GM13977 (cell line): ENCODE measurements at places on chromosomes 2 and 18.

DNA sequence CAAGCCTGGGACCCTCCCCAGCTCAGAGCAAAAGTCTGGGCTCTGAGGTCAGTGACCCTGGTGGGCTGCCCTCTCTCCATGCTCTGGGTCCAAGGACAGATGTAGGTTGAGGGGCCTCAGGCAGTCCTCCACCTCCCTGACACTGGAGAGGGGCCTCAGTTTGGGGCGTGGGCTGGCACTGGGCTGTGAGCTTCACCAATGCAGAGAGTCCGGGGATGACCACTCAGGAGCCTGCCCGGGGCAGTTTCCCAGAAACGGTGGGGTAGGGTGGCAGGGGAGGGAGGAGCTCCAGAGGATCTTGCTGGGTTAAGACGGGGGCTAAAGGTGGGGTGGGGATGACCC, 40.5 kb upstream of the SMAD7 start:
- DNase-seq = no peak

GRCh38 chr2:165872101-165872791, 78.2 kb upstream of the GALNT3 start:
- no peak for DNase-seq

DNA sequence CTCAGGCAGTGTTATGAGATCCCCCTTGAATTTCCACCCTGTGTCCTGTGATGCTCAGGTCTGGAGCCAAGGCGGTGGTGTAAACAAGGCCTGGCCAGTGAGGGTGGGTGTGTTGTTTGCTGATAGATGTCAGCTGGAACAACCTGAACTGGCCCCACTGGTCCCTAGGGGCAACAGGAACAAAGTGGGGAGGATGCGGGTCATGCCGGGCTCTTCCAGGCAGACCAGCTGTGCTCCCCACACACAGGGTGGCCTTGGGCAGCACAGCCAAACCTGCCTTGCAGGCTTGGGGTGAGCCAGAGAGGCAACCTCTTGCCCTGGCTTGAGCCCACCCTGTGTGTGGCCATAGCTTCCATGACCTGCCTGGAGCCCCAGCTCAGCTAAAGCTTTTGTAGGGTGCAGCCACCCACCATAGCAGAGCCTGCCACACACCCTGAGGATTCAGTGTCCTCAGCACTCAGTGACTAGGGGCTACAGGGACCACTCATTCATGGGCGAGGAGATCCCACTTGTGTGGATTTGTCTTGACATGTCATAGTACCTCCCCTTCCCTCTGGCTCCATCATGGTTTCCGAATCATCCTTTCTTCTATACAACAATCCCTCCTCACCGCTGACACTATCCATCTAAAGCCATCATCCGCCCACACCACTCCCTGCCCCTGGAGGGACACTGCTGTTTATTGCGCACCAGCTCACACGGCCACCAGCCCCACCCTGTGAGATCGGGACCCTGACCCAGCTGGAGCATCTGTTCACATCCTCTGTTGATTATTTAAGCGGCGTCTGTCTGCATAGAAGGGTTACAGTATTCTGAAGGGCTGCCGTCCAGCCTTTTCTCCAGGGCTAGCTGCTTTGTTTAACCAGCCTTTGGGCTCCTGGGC, 268.8 kb downstream of the CYP26B1 start:
- no peak for DNase-seq

DNA sequence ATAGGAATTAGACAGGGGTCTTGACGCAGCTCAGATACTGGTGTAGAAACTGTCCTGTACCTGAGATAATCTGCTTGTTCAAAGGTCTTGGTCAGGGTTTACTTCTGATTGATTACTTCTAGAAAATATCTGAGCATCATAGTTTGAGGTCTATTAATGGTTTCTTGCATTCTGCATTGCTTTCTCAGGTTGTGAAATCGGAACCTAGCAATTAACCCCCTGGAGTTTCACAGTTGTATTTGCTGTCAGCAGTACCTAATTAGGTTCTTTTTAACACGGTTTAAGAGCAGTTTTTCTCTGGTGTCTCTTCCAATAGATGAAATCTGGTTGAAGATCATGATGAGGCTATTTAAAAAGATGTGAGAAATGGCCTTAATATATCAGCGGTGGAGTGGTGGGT, 428.6 kb upstream of the SYT4 start:
- DNase-seq = no peak

DNA sequence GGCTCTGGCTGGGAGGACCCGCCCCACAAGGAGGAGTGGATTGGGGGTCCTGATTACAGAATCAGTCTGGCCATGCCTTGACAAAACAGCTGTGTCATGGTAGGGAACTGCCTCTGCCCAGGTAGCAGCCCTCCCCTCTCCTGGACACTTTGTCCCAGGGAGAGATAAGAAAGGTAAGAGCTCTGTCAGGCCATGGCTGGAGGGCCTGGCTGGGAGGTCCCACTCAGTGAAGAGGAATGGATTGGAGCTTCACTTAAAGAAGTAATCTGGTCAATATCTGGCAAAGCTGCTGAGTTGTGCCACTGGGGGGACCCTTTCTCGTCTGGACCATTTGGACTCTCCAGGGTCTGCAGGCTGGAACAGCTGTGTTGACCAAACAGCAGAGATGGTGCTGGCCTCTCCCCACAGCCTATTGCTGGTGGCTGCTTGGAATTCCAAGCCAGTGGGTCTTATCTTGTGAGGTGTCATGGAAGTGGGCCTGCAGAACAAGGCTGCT, 75.4 kb downstream of the EPC2 start:
- no peak for DNase-seq

DNA sequence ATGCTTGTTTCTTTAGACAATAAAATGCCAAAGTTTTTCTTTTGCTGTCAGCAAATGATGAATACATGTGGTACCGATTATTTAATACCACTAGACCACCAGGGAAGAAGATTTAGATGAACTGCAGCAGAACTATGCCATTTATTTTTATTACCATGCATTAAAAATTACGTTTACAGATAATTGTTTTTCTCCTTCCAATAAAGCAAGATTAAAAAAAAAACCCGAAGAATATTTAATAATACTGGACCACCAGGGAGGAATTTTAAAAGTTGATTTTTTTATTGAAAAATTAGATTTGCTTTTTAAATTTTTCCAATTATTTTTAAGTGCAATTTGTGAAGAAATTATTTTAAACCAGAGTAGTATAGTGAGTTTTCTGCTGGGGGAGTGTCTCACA, 170.3 kb upstream of the HNRNPA3 start:
- no peak for DNase-seq

DNA sequence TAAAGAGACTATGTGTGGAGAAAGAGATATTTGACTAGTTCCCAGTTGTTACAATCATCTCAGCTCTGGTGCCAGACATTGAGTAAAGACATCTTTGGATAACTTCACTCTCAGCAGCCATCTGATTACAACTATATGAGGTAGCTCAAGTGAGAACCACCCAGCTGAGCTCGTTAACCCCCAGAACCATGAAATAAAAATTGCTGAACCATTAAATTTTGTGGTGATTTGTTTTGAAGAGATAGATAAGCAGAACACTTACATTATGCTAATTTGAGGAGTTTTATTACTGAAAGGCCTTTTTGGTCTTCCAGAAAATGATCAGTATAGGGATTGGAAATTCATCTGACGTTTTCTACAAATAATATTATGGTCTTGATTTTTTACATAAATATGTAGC, 101.1 kb downstream of the PMS1 start:
- DNase-seq = no peak

- DNase-seq = no peak
These were observed 43.1 kb upstream of the KLHL14 start for GRCh38 chr18:32815881-32816280.

DNA sequence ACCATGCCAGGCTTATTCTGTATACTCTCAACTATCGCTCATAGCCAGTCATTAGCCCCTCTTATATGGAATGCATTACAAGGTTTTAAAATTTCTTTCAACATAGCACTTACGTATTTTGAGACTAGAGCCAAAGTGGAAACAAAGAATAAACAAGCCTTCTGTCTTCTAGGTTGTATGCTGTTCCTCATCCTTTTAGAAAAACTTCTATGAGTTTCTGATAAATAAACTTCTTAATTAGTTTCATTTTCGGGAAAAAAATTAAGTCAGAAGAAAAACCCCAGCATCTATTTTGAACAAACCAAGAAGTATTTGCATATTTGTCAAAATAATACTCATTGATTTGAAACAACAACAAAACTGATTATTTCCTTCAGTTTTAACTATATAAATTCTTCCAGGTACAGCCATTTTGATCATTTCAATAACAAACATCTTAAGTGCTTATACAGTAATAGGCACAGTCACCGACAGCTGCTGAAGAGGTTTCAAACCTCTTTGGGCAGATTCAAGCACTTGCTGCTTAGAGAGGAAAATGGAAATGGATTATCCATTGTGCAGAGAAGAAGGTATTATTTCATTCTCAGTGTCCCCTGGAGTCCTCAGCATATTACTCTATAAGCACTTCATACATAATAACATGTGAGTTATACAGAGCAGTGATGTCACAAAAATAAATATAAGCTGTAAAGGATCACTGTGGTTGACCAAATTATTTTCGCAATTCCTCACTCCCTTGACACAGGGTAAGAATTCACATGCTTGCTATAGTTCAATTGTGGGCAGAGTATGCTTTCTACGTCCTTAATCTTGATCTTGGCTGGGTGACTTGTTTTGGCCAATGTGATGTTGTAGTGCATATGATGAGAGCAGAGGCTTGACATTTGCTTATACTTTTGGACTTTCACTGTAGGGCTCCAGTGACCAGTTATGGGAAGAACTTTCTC, 833.8 kb downstream of the TRIB2 start:
- DNase-seq = no peak

- no peak for DNase-seq
These were observed 75.4 kb upstream of the ST6GAL2 start for GRCh38 chr2:106961328-106961727.

GRCh38 chr18:27461957-27462356, 276.8 kb upstream of the CHST9 start:
- no peak for DNase-seq

GRCh38 chr2:104091894-104092293, 762.0 kb upstream of the POU3F3 start:
- no peak for DNase-seq

- DNase-seq = no peak
These were observed 234.0 kb downstream of the HAUS1 start for GRCh38 chr18:46338205-46338604.

GRCh38 chr2:127075821-127076220, 31.1 kb downstream of the BIN1 start:
- DNase-seq = no peak

- DNase-seq = no peak
These were observed 213.0 kb downstream of the TNS1 start for GRCh38 chr2:217789736-217790181.

DNA sequence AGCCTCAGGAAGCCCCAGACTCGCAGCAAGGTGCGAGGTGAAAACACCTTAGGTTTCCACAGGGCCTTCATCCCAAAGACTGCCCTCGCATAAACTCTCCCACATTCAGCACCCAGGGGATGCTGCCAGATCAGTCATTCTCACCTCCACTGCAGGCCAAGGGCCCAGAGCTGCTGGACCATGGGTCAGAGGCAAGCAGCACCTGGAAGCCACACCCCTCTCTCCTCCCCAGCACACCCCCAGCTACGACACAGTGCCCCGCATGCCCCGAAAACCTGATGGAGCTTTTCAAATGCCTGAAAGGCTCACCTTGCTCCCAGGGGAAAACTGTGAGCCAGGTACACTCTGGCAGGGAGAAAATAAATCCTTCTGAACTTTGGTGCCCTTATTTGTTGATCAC, 31.9 kb upstream of the LDLRAD4 start:
- DNase-seq = no peak

GRCh38 chr2:59018737-59019136, 777.6 kb upstream of the FANCL start:
- DNase-seq = no peak

DNA sequence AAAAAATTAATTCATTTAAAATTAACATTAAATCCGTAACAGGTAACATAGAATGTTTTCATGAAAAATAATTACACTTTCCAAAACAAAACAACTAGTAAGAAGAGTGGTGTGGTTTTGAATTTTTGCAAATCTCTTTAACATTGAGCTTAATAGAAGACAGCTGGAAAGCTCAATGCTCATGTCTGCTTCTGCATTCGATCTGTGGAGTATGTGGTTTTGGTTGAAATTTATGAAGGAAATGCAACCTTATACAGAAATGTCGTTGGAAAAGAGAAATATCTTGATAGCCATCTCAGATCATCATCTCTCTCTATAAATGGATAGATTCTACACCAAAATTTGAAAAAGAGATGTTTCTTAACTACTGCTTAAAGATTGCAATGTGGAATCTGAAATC, 17.3 kb upstream of the FHL2 start:
- DNase-seq = no peak

- no peak for DNase-seq
These were observed 127.1 kb downstream of the DOCK10 start for GRCh38 chr2:224915136-224915535.

- DNase-seq = no peak
These were observed 69.4 kb downstream of the EMILIN2 start for GRCh38 chr18:2916184-2916583.

GRCh38 chr2:134289225-134289624, 35.4 kb downstream of the MGAT5 start:
- DNase-seq = no peak

GRCh38 chr2:240452462-240453256, 17.2 kb downstream of the GPC1 start:
- DNase-seq = peak; percentile 84

GRCh38 chr2:12796657-12797056, 79.9 kb downstream of the TRIB2 start:
- DNase-seq = no peak

DNA sequence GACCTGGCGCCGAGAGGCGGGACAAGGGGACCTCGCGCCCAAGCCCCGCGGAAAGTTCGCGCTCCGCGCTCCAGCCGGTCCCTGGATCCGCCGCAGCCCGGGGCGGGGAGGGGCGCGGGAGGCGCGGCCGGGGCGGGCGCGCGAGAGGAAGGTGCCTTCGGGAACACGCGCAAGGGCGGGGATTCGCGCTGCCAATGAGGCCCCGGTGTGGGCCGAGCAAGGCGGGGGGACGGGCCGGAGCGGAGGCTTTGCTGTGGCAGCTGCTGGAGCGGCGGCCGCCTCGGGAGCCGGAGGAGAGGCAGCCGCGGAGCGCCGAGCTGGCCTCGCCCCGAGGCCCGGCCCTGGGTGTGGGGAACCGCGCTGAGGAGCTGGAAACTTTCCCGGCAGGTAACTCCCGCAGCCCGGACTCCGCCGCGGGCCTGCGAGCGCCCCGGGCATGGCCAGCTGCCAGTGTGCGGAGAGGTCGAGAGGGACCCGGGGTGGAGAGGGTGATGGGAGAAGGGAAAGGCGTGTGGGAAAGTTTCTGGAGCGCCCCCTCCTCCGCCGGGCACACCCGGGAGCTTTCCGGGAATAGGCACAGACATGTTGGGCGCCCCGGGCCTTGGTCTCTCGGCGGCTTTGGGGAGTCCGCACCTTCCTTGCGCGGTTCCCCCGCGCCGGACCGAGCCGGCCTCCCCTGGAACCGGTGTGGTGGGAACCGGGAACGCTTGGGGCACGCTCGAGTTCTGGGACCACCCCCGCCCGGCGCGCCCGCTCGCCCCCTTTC, at the start of gene TANC1:
Gene TANC1, plus strand, starts transcription at position 245 of the 766 bp plus-strand sequence. CDS start 97,271 bp downstream, outside the sequence.
- DNase-seq = peak; percentile 89

GRCh38 chr2:178550352-178550751, 70.1 kb downstream of the PLEKHA3 start:
- peak; percentile 10 for DNase-seq

GRCh38 chr2:85011747-85012146, 40.8 kb downstream of the KCMF1 start:
- DNase-seq = no peak
